ENCODE measurements at places on chromosomes 16 and 17.

GRCh38 chr17:51746421-51746820, 412.1 kb downstream of the CA10 start:
- no peak for DNase-seq

DNA sequence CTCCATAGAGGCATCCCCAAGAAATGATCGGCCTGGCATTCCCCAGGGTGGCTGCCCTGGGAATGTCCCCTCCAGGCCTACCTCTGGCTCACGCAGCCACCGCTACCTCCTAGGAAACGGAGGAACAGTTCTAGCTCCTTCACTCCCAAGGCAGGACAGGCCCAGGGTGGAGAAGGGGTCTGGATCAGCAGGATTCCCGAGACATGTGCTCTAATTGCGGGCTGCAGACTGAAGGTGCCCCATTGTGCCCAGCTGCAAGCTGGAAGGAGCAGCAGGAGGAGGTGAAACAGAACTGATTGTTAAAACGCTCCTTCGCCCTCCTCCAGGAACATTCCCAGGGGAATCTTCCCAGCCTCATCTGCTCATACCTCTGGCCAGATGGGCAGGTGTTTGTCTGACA, 40.8 kb downstream of the SCNN1G start:
- no peak for DNase-seq

- DNase-seq, result no peak
These were observed 174.1 kb downstream of the ZFHX3 start for GRCh38 chr16:72873853-72874252.

DNA sequence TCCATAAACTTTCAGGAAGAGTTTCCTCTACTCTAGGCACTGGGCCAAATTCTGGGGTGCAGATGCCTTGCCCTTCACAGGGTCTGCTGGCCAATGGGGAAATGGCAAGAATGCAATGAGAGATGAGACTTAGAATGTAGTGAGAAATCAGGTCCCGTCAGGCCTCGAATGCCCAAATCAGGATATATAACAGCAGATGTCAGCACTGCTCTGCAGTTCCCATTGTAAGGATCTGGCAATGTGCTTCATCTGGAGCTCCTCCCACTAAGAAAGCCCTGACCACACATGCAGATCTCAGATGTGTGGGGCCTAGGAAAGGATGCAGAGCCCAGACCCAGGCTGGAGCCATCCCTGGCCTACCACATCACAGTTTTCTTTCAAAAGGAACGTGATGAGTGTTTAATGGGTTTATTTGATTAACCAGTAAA, 13.9 kb upstream of the LPCAT2 start:
- DNase-seq, result no peak

DNA sequence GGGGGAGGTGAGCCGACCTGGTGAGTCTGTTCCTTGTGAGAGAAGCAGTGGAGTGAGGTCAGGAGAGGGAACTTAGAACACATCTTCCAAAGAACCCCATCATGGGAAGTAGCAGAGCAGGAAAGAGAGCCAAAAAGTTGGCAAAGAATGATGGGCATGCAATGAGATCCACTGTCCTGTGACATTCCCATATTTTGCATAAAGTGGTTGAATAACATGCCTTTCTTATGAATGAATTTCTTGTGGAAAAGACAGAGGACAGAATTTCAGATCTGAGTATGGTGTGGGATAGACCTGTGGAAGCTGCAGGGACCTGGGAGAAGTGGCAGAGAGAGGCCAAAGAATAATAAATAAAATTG, 41.3 kb downstream of the TMEM100 start:
- DNase-seq, result no peak

DNA sequence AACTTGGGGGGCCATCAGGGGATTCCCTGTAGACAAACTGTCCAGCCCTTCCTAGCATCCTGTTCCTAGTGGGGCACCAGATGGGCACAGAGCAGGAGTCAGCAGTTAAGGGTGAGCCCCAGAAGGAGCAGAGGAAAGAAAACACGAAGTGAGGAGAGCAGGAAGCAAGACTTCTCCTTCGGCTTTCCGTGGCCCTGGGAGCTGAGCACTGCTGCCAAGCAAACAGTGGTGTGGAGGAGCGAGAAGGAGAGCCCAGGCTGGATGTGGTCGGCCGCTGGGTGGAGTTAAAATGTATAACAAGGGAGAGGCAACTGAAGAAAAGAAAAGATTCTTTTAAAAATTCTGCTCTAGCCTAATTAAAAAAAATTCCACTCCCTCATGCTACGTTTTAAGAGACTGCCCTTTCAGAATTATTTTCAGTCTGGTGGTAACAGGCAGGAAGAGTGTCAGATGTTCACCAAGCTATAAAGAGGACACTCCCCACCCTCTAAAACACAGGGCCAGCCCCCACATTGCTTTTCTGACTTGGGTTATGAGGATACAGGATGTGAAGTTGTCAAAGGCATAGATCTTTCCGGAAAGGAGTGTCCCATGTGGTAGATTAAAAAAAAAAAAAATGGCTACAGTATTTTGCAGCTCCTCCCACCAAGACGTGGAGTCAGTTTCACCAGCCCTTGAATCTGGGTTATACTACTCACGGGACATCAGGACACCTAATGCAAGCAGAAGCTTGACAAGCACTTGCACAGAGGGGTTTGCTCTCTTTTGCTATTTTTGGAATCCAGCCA, 74.9 kb upstream of the ZFHX3 start:
- DNase-seq, result no peak

DNA sequence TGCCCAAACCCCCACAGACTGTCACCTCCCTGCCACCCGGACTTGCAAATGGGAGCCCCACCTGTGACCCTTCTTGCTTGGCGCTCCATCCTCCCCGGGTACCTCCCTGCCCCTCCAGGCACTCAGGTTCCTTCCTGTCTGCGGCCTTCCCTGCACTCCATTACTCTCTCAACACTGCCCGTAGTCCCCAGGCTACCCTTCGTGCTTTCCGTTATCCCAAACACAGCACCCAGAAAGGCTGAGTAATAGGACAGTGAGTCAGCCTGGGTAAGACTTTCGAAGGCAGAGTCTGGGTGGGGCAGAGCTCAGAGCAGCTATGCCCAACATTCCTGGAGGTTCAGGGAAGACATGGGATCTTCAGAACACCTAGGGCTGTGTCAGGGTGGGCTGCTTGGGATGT, 16.6 kb upstream of the C16orf74 start:
- DNase-seq, result no peak

GRCh38 chr17:40076591-40076990, 13.8 kb downstream of the THRA start:
- DNase-seq, result no peak

GRCh38 chr17:63420868-63421680, 25.0 kb downstream of the CYB561 start:
- no peak for DNase-seq

DNA sequence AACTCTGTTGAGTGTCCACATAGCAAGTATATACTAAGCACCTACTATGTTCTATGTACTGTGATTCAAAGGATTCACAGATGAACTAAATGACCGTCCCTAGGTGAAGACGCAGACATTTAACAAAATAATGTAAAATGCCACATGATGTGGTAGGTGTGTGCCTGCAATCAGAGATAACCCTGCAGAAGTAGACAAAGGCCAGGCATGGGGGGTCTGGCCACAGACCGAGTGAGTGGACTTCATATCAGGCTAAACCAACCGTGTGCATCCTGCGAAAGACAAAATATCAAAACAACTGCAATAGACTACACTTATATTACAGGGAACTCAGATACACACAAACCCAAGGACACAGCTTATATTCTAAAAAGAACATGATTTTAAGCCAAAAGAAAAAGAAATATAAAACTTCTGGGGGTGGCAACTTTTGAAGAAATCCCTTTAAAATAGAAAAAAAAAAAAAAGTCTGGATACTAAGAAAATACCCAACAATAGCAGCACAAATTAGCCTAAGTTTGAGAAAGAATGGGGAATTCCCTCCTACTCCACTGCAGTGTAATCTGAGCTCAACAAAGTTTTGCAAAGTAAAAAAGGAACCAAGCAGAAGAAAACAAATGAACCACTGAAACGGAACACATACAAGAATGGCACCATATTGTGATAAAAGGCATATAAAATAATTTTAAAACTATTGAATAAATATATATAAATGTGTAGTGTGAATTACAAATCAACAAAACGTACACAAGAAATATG, 12.3 kb downstream of the HSDL1 start:
- no peak for DNase-seq

DNA sequence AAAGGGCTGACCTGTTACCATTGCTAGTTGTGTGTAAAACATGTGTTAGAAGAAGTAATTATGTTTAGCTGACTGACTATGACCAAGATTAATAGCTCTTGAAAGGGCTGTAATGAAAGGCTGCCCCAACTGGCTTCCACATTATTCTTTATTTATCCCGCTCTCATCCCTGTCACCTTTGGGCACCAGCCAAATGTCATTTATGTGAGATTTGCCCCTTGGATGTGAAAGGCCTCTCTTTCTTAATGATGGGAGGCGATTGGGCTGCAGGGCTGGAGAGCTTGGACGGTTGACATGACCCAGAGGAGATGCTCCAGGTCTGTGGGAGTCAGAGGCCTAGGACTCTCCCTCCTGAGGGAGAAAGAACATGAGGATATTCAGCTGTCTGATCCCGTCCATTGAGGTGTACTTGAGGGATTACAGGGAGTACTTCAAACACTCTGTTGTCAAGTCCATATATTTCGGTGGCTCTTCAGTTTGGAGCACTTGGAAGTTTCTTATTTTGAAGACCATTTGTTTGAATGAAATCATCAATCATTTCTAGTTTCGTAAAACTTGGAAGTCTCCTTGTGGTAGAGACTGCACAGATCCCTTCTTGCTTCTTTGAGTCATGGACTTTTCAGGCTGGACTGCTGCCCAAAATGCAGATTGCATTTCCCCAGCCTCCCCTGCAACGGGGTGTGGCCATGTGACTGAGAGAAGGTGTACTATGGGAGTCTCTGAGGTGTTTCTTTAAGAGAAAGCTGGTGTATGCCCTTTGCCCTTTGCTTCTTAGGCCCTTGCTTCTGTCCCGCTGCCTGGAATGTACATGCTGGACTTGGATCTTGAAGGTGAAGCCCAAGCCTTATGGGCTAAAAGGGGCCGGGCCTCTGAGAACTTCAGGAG, 51.3 kb downstream of the FTO start:
- no peak for DNase-seq

DNA sequence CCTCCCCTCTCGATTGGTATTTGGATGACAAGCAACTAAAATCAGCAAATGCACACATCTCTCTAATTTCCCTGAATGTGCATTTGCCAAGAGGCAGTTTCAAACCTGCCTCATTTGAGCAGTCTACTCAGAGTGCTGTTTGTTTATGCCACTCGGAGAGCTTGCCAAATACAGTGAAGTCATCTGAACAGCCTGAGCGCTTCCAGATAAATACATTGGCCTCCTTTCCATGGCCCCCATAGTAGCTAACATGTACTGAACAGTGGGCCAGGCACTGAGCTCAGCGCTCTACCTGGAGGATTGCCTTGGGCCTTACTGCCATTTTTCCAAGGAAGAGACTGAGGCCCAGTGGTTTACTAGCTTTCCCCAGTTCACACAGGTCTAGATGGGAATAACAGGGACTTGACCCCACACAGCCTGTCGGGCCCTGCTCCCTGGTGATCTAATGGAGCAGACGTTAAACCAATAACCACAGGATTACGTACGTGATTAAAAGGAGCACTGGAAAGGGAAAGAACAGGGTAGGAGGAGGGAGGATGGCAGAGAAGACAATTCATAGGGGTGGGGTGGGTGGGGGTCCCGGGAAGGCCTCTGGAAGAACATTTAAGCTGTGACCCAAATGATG, 18.7 kb upstream of the ANKRD40CL start:
- no peak for DNase-seq
